ENCODE measurements at places on chromosomes 4 and X. TPM values are rescaled to one million over a fixed set of nuclear protein-coding genes. Genes with fewer than 3 reads are reported as not detected.

DNA sequence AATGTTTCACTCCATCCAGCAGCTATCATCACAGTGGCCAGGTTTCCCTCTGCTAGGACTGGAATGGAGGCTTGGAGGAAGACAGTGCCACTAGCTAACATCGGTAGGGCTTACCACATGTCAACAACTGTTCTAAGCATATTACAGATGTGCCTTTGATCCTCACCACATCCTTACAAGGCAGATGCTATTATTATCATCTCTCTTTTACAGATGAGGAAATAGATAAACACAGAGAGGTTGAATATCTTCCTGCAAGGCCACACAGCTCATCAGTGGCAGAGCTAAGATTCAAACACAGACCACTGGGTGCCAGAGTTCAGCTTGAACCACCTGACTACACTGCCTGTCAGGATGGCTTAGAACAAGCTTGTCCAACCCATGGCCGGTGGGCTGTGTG is 47.4 kb downstream of the MAMLD1 start:
- no peak overlapping the region for H3K4me3 ChIP-seq
- no peaks in the 10 kb centered on the region for H3K27me3 ChIP-seq
- H3K27ac ChIP-seq = no peak overlapping the region
- DNase-seq = no peak

- H3K36me3 ChIP-seq = no peaks in the 10 kb centered on the region
- H3K4me3 ChIP-seq = no peak overlapping the region
- no peak for DNase-seq
- no peaks in the 10 kb centered on the region for H3K27me3 ChIP-seq
- peaks cover 7% of the 10 kb centered on the region for H3K4me1 ChIP-seq
These were observed 2.3 kb downstream of the MANBA start for GRCh38 chr4:102758241-102759160.

DNA sequence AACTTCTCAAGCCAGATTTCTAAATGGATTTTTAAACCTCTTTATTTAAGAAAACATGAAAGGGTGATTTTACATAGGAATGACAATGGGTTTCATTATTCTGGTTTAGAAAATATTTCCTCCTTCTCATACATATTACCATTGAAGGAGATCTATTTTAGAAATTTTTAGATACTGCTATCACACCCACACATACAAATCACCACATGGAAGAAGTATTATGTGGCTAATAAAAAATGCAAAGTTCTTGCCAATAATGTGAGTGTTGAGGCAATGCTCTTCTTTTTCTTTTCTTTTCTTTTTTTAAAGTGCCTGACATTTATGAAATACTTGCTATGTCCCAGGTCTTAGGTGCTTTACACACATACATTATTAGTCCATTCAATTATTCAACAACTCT is 6.8 kb downstream of the STAP1 start:
- no peaks in the 10 kb centered on the region for H3K36me3 ChIP-seq
- H3K4me3 ChIP-seq = no peak overlapping the region
- H3K27me3 ChIP-seq = no peaks in the 10 kb centered on the region
- DNase-seq = no peak
- H3K27ac ChIP-seq = no peak overlapping the region

GRCh38 chr4:149993030-149993429 is 85.2 kb upstream of the DCLK2 start:
- DNase-seq = no peak
- no peaks in the 10 kb centered on the region for H3K36me3 ChIP-seq
- H3K4me3 ChIP-seq = no peak overlapping the region
- peaks cover 7% of the 10 kb centered on the region for H3K4me1 ChIP-seq

- no peaks in the 10 kb centered on the region for H3K36me3 ChIP-seq
- no peaks in the 10 kb centered on the region for H3K27me3 ChIP-seq
- H3K4me3 ChIP-seq = no peak overlapping the region
- no peaks in the 10 kb centered on the region for H3K4me1 ChIP-seq
- H3K27ac ChIP-seq = peak overlapping the region; percentile 59
- DNase-seq = no peak
These were observed 8.3 kb upstream of the CXCL8 start for GRCh38 chr4:73731968-73732610.

DNA sequence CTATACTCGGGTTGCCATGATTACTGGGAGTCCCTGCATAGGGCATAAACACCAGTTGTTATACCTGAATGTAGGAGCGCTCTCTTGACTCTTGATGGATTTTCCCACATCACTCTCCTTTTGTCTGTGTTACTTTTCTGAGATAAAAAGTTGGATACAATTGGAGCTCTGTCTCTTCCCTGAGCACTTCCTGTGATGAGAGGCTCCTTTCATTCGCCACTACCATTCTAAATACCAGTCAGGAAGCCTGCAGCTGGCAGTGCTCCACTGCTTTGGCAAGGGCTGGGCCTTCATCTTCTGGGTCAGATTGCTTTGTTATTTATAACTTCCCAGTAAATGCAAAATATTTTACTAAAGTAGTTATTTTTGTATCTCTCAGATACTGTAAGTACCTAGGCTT is 13.9 kb downstream of the TCEANC start:
- no peaks in the 10 kb centered on the region for H3K36me3 ChIP-seq
- H3K4me1 ChIP-seq = no peaks in the 10 kb centered on the region
- DNase-seq = no peak
- H3K27ac ChIP-seq = no peak overlapping the region
- H3K27me3 ChIP-seq = no peaks in the 10 kb centered on the region

UGT8 gene
- total RNA-seq = 2.1 TPM

GPR50 gene
- 0.26 TPM for total RNA-seq

- DNase-seq = no peak
- no peaks in the 10 kb centered on the region for H3K4me1 ChIP-seq
- no peaks in the 10 kb centered on the region for H3K36me3 ChIP-seq
- no peak overlapping the region for H3K27ac ChIP-seq
These were observed 370.6 kb downstream of the MAGEB5 start for GRCh38 chrX:26586570-26586969.

DNA sequence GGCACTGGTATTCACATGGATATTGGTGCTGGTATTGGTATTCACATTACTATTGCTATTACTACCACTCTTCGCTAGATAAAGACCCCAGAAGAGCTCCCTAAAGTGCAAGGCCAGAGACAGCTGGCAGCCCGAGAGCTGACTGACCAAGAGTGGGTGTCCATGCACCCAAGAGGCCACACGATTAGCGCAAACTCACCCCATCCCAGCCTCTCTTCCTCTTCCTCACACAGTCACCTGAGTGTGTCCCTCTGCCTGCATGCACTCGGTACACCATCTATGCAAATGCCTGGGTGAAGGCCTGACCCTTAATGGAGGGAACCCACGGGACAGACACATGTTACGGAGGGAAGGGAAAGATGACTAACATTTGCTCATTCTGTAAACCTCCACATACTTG is 86.7 kb downstream of the HAUS3 start:
- no peak overlapping the region for H3K4me3 ChIP-seq
- H3K27me3 ChIP-seq = no peaks in the 10 kb centered on the region
- H3K36me3 ChIP-seq = no peaks in the 10 kb centered on the region
- H3K4me1 ChIP-seq = no peaks in the 10 kb centered on the region
- no peak for DNase-seq
- no peak overlapping the region for H3K27ac ChIP-seq
